ENCODE measurements at places on chromosomes 5 and 9.

- DNase-seq = peak; percentile 86
These were observed 77.9 kb upstream of the RPS23 start for GRCh38 chr5:82356021-82356420.

DNA sequence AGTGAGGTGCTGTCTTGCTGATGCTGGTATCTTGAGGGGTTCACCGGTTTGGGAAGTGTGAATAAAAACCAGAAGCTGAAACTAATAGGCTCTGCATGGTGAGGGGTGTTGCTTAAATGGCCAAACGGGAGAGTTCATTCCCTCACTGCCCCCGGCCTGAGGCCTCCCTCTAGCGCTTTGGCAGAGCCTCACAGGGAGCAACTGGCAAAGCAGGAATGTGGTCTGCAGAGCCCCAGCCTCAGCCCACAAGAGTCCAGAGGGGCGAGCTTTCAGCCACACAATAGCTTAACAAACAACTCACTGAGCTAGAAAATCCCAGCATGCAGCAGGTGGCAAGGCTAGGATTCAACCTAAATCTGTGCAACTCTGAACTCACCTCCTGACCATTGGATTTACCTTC, 234.8 kb downstream of the MED10 start:
- no peak for DNase-seq

GRCh38 chr5:98121036-98121936, 652.2 kb upstream of the RGMB start:
- no peak for DNase-seq

DNA sequence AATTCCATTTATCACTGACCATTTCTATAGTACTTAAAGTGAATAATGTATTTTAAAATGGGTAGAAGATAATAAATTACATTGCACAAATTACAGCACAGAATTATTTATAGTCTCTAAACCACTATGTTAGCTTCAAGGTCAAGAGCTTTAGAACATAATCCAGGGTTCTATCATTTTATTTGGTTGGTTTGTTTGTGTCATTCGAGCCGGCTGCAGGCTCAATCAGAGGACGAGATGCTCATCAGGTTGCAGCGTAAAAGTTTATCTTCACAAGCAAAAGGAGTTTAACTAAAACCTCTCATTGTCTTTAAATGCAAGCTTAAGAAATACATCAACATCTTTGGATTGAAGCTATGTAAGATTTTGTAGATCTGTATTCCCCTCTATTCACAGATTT, 523.8 kb downstream of the EFNA5 start:
- DNase-seq = no peak

DNA sequence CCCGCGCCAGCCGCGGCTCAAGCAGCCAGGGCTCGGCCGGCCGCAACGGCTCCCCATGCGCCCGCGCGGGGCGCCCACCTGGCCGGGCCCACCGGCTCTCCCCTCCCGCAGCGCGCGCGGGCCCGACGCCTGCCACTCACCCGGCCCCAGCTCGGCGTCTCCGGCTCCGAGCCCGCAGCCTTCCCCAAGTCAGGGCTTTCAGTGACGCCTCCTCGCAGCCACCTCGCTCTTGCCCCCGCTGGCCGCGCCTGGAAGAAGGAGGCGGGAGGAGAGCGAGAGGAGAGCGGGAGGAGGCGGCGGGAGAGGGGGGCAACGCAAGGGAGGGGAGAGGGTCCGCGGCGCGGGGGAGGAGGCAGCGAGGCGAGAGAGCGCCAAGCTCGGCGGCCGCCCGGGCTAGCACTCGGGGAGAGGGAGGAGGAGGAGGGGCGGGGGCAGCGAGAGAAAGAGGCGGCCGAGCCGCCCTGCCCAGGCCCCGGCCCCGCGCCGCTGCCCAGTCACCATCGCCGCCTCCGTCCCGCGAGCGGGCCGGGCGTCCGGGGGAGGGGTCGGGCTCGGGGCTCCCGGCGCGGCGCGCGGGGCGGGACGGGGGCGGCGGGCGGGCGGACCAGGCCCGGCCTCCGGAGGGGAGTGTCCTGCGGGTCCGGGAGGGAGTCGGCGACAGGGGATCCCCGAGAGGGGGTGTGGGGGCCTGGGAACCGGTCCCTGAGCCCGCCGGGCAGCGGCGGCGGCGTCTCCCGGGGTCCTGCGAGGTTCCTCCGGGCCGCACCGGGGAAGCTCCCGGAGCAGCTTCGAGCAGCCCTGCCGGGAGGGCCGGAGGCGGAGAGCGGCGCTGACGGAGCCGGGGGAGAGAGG, at the start of gene LHFPL2:
TSS of gene LHFPL2 (minus strand) at position 414 of the 852 bp plus-strand sequence. CDS start 138,559 bp downstream, outside the sequence.
- DNase-seq = peak; percentile 83

DNA sequence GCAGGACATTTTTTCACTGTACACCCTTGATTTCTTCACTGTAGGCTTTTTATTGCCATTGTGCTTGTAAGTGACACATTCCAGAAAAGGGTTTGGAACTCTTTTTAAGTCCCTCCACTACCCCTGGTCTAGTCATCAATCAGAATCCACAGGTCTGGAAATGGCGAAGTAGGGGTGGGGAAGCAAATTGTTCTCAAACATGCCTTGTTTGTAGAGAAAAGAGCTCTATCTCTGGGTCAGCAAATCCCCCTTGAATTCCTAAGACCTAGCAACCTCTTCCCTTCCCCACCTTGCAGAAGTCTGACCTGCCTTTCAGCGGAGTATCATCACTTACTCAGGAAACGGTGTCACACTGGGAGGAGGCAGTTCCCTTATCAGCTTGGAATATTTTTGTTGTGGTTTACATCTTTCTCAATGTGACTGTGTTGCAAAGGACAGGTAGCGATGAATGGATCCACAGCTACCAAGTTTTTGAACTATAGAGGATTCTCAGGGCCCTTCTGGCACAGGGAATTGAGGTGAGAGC, 3.2 kb downstream of the SH3RF2 start:
- DNase-seq = no peak

- no peak for DNase-seq
These were observed 144.6 kb upstream of the PCA3 start for GRCh38 chr9:76619640-76620039.

DNA sequence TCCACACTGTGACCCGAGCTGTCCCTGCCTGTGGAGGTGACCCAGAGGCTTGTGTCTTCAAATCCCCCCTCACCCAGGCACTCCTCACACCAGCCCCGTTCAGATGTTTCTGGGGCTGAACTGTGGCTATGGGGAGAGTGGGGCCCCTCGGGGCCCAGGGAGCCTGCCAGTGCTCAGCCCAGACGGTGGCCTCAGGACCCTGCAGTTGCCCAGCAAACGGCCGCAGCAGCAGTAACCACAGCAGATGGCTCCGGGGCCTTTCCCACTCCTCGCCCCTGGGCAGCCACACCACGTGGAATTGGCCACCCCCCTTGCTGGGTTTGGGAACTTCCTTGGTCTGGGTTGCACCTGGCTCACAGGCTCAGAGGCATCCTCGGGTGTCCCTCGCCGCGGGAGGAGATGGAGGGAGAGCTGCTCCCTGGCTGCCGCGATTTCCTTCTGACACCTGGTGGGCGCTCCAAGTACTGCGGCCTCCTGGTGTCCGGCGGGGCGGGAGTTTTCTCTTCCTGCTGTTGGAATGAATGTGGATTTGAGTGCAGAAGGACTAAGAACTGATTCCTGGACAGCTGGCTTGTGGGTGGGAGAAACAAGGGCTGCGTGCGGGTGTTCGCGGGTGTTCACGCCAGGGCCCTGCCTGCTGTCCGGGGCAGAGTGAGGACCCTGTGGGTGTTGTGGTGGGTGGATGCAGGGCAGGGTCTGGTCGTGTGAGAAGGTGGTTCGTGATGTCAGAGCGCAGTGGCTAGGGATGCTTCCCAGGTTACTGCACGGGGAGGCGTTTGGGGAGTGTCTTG, 97.5 kb downstream of the COL5A1 start:
- DNase-seq = peak; percentile 58

DNA sequence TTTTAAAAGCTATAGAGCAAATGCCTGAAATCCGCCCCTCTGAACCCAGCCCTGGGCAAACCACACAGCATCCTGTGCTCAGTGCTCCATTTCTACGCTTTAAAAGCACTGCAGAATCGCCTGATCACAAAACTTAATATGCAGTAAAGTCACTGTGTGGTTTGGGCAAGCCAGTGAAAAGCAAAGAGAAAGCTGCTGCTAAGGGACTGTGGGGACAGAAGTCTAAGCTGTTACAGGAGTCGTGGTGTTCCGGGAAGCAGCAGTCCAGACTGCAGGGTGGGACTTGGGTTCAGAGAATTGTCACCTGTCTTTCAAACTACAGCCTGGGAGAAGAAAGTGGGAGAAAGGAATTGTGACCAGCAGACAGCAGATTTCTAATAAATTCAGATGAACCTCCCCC, 8.2 kb downstream of the RAPGEF1 start:
- no peak for DNase-seq

GRCh38 chr9:77211561-77211960, 34.2 kb downstream of the VPS13A start:
- no peak for DNase-seq

GRCh38 chr5:151475388-151475787, 28.0 kb downstream of the SLC36A1 start:
- DNase-seq = no peak

DNA sequence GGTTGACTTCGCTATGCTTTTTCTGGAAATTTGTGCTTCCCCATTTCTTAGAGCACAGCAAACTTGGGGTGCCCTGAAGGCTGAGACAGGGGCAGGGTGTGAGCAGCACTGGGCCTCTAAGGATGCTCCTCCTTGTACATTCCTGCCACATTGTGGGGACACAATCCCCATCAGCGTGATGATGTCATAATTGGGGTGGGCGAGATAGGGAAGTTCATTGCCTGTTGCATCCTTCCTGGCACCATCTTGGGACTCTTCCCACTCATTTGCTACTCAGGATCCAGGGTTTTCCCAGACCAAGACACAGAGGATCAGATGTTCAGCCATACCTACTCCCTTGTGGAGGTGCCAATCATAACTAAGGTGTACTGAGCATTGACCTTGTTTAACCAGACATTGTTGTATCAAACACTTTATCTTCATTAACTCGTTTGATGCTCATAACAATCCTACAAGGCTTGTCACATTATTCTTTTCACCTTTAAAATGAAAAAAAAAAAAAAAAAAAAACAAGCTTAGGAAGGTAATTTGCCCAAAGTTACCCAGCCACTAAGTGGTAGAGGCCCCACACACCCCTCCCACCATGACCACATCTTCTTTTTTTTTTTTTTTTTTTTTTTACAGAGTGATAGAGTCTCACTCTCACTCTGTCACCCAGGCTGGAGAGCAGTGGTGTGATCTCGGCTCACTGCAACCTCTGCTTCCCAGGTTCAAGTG, 87.6 kb downstream of the UGCG start:
- no peak for DNase-seq

DNA sequence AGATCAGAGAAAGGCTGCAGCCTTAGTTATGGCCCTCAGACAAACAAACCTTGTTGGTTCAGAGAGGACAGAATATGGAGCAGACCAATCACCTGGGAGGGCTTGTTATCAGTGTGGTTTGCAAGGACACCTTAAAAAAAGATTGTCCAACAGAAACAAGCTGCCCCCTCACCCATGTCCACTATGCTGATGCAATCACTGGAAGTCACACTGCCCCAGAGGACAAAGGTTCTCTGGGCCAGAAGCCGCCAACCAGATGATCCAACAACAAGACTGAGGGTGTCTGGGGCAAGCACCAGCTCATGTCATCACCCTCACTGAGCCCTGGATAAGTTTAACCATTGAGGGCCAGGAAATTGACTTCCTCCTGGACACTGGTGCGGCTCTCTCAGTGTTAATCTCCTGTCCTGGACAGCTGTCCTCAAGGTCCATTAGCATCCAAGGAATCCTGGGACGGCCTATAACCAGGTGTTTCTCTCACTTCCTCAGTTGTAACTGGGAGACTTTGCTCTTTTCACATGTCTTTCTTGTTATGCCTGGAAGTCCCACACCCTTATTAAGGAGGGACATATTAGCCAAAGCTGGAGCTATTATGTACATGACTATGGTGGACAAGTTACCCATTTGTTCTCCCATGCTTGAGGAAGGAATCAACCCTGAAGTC, 36.9 kb upstream of the TBCA start:
- no peak for DNase-seq

DNA sequence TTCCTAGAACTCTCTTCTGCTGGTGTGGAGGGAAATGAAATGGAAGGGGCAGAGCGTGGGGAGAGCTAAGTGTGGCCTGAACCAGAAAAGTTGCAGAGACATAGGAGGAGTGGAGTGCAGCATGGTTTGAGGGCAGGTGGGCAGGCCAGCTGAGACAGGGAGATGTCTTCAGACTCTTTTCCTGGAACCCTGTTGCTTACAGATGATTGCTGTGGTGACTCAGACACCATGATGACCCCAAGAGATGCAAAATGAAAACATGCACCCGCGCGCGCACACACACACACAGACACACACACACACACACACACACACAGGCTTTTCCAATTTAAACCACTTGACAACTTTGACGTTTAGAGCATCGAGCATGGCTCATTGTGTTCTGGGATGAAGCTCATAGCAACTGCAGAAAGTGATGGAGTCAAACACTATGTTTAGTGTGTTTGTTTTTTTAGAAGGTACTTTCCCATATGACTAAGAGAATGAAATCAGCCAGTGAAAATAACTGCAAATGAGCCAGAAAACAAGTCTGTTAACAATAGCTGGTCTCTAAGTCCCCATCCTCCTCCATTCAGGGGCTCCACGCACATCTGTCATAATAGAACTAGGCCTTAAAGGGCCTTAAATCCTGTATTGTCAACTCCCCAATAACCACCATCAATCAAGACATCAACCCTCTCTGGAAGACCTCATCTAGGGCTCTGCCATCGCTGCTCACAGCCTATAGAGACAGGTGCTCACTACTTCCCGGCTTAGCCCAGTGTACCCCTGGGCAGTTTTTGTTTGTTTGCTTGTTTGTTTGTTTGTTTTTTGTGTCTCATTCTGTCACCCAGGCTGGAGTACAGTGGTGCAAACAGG, 9.6 kb downstream of the TMOD1 start:
- DNase-seq = peak; percentile 57

GRCh38 chr5:67003935-67004729, 192.5 kb downstream of the CD180 start:
- DNase-seq = peak; percentile 94

DNA sequence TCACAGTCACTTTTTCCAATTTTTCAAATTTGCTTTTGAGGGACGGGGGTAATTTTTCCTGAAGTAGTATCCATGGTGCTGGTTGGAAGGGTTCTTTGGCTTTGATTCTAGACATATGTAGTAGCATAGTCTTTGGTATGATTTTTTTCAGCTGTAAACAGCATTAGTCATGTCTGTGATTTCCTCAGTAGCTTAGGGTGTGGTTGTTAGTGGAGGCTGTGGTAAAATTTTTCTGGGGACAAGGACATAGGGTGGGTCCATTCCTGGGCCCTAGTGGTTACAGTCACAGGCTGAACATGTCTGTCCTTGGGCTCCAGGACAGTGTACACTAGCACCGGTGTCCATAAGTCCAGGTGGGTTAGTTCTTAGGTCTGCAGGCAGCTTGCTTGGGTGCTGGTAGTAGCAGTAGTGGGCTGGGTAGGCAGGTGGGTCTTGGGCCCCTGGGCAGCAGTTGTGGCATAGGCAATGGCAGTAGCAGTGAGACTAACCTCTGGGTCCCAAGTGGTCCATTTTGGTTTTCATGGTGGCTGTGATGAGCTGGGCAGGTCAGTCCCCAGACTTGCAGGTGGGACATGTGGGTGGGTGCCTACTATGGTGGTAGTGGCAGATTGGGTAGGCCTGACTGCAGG, 100.0 kb upstream of the CXCL14 start:
- DNase-seq = no peak

- no peak for DNase-seq
These were observed 60.3 kb downstream of the GCNT1 start for GRCh38 chr9:76519075-76519835.

- DNase-seq = no peak
These were observed 96.3 kb downstream of the ANKRD33B start for GRCh38 chr5:10660135-10660534.

- peak; percentile 81 for DNase-seq
These were observed 267.3 kb downstream of the MLLT3 start for GRCh38 chr9:20355022-20355421.

Measured in fibroblast of pulmonary artery (primary cell).